ENCODE measurements at places on chromosomes 4 and X.

DNA sequence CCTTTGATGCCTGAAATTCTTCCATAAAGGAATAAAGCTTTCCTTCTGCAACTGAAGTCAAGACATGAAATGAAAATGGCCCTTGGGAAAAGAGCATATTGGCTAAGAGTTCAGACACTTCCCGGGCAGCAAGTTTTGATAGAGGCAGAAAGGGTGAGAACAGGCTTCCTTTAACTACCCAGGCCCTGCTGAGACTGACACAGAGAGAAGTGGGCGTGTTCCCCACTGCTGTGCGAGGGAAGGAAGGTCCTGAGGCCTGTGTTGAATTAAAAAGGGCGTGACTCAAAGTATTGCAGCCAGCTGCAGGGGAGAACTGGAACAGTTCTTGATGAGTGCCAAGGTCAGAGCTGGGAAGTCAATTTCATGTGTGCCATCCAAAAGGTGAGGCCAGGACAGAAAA is 33.9 kb upstream of the ADGRG2 start:
- DNase-seq: no peak

DNA sequence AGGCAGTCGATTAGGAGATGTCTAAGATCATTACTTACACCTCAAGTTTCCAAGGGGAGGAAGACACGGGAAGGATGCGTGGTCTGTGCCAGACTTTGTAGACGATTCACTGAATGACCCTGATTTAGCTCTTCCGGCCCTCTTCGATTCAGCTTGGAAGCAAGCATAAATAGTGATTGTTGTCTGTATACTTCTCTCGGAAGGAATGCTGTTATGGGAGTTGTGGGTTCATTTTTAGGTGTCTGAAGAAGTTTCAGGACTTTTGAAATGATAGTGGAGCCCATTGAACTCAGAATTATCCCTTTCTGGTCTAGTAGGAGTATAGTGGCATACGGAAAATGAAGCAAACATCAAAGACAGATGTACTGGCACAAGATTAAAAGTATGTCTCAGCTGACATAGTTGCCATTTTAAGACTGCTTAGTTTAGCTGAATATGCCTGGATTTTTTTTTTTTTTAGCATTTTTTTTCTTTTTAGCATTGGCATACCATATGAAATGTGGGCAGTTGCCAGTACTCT is 1.0 kb upstream of the ANKRD17 start:
- DNase-seq: peak; percentile 35

DNA sequence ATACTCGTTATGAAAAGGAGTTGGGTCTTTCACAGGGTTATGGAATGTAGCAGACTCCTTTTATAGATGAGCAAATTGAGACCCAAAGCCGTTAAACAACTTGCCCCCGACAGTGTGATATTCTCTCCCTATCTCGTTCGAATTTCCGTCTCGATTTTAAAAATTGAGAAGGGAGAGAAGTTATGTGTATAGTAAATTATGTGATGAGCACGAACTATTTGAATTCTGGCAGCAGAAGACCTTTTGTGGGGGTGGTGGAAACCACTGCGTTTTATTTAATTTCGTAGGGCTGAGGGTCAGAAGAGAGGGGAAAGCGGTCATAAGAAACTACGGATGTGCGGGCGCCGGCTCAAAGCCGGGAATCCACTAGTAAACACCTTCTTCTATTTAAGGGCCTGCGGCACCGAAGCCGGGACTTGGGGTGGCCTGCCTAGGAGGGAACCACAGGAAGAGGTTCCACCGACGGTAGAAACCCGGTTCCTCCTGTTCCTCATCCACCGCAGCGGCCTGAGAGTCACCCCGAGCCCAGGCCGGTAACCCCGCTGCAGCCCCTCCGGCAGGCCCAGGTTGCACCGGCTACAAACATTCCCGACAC is 1.5 kb upstream of the DDX3X start:
- no peak for DNase-seq

GRCh38 chrX:13474164-13474516 is 95.3 kb upstream of the EGFL6 start:
- DNase-seq: no peak

DNA sequence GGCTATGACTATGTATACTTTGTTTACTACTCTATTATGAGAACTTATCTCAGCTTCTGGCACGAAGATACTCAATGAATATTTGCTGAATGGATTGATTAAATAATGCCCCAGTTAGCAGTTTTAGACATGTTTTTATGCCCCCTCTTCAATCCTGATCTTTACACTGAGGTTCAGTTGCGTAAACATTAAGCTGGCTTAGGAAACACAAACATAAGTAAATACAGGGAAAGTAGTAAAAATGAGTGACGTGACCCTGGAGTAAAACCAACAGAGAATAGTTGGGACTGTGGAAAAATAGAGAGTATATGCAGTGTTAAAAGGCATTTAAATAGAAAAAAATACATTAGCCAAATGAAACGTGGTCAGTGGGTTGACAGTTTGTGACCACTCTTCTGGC is 387.0 kb upstream of the ACTRT1 start:
- no peak for DNase-seq

- no peak for DNase-seq
Measured at GRCh38 chrX:29858714-29859113, 356.6 kb upstream of the MAGEB2 start.

DNA sequence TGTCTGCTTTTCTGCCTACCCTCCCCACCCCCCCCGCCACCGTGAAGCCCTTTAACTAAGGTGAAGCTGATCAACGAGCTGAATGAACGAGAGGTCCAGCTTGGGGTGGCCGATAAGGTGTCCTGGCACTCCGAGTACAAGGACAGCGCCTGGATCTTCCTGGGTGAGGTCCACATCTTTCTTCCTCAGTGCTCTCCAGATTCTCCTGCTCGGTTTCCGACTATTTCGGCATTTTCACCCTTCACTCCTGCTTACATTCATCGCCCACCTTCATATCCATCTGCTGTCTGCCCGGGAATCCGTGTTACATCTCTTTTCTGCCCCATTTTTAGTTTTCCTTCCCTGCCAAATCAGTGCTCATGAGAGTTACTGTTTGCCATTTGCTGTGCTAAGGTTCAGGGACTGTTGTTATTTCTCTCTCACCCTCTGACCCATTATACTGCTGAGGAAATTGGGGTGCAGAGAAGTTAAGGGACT is 459 bp downstream of the RBMX2 start:
- DNase-seq: no peak

DNA sequence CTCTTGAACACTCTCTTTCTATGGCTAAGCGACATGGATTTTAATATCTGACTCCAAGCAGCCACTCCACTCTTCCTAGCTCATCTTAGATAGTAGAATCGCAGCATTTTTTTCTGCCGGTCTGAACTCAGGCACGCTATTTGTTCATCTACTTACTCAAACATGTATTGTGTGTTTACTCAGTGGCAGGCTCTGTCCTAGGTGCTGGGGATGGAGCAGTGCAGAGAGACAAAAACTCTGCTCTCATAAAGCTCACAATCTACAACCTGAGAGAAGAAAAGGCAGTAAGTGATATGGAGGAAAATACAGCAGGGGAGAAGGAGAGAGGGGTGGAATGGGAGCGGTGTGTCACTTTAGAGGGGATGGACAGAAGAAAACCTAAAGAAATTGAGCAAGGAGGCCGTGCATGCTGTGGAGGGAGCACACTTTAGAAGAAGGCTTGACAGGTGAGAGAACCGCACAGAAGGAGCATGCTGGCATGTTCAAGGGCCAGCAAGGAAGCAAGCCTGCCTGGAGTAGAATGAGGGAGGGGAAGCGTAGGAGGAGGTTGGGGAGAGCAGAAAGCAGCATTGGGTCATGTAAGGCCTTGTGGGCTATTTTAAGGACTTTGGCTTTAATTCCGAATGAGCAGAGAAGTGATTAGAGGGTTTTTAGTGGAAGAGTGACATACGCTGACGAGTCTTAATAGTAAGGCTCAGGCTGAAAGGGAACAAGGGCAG is 132.0 kb downstream of the ANK2 start:
- DNase-seq: no peak

DNA sequence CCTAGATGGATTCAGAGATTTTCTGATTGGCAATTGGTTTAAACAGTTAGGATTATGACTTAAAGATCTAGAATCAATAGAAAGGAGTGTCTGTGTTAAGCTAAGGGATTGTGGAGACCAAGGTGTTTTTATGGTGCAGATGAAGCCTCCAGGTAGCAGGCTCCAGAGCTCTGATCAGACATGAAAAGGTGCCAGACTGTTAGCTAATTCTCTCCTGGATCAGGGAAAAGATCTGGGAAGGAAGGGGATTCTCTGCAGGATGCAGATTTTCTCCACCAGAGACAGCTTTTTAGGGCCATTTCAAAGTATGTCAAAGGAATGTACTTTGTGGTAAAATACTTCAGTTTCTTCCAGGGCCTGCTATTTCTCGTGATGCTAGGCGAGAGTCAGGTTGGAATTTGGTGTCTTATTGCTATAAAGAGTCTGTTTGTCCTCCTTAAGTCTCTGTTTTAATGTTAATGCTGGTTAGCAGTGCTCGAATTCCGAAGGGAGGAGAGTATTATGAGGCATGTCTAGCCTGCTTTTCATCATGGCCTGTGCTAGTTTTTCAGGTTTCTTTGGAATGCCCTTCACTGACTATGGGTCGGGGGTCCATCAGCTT is 12.0 kb upstream of the GPR78 start:
- DNase-seq: no peak

GRCh38 chr4:185115827-185116232 is 27.2 kb upstream of the SLC25A4 start:
- DNase-seq: no peak

DNA sequence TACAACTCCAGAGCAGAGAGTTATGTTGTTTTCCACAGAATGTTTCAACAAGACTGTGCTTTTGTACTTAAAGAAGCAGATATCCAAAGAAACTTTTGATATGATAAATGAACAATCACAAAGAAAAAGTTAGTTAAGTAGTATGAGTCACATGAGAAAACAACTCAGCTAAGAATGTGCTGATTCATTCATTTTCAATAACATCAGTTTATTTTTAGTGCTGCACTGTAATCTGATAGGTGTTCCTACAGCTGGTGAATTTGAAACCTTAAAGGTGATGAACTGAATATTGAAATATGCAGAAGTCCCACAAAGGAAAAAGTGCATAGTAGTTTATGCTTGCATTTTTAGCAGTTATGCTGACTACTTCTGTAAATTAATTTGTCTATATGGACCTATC is 180.3 kb upstream of the TENM3 start:
- DNase-seq: no peak

DNA sequence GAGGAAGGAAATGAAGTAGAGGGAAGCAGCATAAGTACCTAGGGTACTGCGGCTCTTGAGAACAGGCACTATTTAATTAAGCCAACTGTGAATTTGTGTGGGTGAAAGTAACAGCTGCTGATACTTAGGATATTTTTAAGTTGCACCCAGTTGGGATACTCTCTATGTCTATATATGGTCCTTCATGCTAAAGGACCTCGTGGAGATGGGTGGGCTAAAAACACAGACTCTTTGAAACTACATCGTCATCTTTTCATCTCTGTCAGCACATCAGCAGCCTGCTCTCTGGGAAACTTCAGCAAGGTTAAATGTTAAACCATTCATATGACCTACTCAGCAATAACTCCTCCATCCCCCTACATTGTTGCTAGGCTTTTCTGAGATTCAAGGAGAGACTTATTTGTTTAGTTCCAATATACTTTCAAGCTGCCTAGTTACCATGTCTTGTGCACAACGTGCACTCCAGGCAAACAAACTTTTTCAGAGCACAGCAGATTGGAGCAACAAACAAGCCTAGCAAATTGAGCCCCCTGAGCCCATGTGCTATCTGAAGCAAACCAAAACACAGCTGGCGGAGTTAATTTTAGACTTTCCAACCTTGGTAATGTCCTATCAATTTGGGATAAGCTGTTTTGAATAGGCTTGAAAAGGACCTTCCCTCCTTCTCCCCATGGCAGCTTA is 6.2 kb upstream of the MOB1B start:
- no peak for DNase-seq

DNA sequence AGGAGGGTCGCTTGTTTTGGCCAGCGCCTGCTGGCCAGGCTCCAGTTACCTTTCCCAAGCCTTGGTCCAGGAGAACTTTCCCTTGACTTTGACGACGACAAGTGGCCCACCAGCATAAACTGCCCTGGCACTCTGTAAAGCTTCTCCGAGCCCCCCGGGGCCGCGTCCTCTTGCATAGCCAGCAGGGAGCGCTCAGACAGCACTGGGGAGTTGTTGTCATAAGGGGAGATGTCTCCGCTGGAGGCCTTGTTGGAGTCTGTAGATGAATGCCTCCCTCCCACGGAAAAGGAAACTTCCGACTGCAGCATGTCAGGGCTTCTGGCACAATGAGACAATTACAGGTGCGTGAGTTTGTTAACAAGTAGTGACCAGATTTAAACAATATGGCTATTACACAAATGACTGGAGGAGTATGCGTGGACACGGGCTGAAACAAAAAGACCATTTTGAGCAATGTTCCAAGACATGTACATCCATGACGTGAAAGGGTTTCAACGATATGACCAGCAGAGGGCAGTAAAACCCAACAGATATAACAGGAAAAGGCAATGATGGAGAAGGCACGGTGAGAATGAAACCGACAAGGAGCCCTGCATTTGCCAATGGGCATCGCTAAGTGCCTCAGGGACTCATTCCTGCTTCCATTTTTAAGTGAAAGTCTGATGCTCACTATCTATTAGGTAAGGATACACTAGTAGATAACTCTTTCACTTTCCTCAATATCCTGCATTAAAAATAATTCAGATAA is 33.0 kb downstream of the HCCS start:
- DNase-seq: peak; percentile 67

- peak; percentile 9 for DNase-seq
Measured at GRCh38 chrX:49838374-49838773, 9.3 kb downstream of the PAGE4 start.

DNA sequence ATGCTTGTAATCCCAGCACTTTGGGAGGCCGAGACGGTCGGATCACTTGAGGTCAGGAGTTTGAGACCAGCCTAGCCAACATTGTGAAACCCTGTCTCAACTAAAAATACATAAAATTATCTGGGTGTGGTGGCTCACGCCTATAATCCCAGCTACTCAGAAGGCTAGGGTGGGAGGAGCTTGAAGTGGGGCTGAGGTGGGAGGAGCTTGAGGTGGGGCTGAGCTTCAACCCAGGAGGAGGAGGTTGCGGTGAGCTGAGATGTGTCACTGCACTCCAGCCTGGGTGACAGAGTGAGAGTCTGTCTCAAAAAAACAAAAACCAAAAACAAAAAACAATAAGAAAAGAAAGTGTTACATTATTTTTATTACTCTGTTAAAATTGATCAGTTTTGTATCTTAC is 1164.4 kb upstream of the IGFBP7 start:
- no peak for DNase-seq

DNA sequence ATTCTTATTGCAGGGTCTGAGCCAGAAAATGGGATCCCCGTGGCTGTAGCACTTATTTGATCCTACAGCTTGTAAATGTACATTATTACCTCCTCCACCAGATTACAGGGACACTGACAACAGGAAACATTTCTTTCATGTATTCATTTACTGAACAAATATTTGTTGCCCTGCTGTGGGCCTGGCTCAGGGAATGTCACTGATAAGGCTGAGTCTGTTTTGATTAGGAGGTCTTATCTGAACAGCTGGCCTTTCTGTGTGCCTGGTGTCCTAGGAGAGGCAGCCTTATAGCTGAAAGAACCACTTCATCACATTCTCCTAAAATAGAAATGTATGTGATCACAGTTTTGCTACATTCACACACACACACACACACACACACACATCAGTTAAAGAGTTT is 45.5 kb upstream of the PROM1 start:
- DNase-seq: no peak
